Tongue (tissue), 3 donors: ENCODE measurements at places on chromosomes 12 and 14. TPM values are rescaled to one million over a fixed set of nuclear protein-coding genes. Genes with fewer than 3 reads are reported as not detected.

TPPP2 gene
- not detected for total RNA-seq

MANSC4 gene
- total RNA-seq: not detected

NAV3 gene
- total RNA-seq: 35.6 TPM

GDF11 gene
- total RNA-seq: 4.5 TPM

PPTC7 gene
- 28.3 TPM for total RNA-seq

DNA sequence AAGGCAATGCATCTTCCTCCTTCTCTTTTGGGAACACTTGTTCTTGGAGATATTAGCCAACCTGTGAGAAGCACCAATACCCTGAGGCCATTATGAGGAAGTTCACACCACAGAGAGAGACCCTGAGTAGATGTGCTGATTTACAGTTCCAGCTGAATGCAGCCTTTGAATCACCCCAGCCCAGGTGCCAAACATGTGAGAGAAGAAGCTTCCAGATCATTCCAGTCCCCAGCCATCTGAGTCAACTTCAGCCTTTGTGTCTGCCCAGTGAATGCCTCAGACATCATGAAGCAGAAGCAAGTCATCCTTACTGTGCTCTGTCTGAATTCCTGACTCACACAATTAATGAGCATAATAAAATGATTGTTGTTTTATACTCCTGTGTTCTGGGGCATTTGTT is 25.1 kb downstream of the C12orf42 start:
- no peak for DNase-seq

ZNF705A gene
- total RNA-seq: not detected

- peak; percentile 90 for DNase-seq
Observed at GRCh38 chr12:64691795-64692583, 67.2 kb downstream of the GNS start.

EML1 gene
- total RNA-seq: 92.9 TPM

DNA sequence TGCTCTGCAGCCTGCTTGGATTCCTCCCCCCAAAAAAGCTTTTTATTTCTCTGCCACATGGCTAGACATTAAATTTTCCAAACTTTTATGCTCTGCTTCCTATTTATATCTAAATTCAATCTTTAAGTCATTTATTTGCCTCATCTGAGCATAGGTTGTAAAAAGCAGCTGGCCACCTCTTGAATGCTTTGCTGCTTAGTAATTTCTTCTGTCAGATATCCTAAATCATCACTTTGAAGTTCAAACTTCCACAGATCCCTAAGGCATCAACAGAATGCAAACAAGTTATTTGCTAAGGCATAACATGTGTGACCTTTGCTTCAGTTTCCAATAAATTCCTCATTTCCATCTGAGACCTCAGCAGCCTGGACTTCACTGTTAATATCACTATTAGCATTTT is 209.6 kb downstream of the FSCB start:
- peak; percentile 1 for DNase-seq

DNA sequence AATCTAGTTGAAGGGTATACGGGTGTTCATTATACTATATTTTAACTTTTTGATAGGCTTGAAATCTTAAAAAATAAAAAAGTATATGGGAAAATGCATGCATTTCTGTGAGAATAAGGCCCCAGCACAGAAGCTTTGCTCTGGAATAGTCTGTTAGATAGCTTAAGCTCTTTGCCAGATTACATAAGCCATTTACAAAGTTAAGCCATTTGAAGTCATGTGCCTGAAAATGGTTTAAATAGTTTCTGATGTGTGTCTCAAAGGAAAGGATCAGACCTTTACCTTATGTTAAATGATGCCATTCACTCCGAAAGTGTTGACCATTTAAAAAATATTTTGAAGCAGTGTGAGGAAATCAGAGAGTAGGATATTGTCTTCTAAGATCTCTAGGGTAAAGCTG is 51.3 kb downstream of the WASHC4 start:
- no peak for DNase-seq

DNA sequence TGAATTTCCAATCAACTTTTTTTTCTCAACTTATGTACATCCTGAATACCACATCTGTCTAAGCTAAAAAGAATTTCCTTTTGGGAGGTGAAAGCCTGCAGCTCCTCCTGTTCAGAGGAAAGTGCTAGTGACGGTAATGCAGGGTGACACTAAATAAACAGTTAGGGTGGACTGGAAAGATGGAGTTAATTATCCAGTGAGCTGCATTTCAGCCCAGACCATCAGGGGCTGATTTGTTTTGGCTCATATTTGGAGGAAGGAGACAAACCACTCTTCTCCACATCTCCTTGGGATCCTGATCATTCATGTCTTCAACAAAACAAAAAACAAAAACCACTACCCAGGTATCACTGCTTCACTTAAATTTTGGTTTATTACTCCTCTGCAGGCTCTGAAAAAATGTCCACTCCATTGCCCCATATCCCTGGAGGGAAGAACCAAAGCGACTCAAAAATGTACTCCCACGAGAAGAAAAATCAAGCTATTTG is 5.1 kb upstream of the SIX1 start:
- DNase-seq: peak; percentile 66

DNA sequence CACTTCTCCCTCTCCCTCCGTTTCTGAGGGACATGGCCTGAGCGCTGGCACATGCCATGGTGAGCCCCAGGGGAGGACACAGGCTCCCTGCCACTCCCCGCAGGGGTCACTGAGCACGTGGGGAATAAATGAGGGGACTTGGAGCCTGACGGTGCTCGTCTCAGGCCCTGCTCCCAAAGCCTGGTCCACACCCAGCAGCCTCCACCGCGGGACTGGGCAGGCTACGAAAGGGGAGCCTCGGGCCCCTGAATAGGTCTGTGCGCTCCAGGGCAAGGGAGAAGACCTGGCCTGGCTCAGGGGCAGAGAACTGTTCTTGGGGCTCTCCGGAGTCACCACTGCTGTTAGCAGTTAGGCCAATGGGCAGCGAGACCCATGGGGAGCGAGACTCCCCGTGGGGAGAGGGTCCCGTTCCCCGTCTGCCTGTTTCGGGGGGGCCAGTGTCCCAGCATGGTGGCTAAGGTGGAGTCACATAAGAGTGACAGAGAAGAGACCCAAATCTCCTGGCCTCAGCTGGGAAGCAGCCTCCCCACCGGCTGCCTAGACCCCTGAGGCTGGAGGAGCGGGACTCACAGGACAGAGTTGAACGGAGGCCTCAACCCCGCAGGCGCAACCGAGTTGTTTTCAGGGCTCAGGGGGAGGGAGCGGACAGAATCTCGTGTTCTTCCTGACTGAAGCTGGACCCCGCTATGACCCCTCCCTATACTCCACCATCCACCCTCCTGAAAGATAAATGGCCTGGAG is 329.8 kb upstream of the SFSWAP start:
- DNase-seq: no peak

- DNase-seq: peak; percentile 65
Observed at GRCh38 chr12:107242189-107242588, 148.8 kb upstream of the CRY1 start.

- DNase-seq: no peak
Observed at GRCh38 chr14:93186956-93187355, 1.8 kb downstream of the LYSET start.

GRCh38 chr14:24900269-24901100 is 149.5 kb downstream of the STXBP6 start:
- peak; percentile 66 for DNase-seq

MUCL1 gene
- total RNA-seq: not detected

DNA sequence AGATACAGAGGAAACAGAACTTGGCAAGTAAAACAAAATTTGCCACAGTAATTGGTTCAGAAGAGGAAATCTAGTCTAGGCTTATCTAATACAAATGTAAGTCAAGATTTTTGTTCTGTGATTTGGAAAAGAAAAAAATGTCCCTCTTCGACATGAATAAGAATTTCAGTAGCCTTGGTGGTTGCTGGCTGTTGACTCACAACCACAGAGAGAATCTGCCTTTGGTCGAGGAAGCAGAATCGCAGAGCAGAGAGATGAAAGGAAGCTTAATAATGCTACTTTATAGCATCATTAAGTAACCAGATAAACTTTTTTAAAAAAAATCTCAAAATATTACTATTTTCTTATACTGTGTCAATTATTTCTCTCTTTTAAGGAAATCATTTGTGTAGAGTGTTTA is 1096.6 kb downstream of the FLRT2 start:
- DNase-seq: no peak

DNA sequence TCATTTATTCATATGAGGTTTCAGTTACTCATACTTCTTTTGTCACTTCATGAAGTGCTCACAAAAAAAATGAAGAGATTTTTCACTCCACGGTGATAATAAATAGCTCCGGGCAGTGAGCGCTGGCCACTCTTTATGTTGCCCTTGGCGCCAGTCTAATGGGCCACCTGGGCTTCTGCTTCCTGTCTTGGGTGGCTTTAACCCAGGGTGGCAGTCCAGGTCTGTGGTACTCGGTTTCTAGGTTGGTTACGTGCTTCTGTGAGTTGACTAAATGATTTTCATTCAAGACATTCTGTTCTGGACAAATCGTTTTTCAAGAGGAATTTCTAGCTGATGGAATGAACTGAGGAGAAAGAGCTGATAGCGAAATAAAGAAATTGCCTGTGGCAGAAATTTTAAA is 34.6 kb upstream of the NID2 start:
- DNase-seq: no peak

GRCh38 chr12:112179916-112180315 is 54.6 kb downstream of the TRAFD1 start:
- DNase-seq: no peak

- peak; percentile 38 for DNase-seq
Observed at GRCh38 chr12:111274777-111275176, 94.1 kb downstream of the PHETA1 start.

PCED1B gene
- 0.31 TPM for total RNA-seq

DNA sequence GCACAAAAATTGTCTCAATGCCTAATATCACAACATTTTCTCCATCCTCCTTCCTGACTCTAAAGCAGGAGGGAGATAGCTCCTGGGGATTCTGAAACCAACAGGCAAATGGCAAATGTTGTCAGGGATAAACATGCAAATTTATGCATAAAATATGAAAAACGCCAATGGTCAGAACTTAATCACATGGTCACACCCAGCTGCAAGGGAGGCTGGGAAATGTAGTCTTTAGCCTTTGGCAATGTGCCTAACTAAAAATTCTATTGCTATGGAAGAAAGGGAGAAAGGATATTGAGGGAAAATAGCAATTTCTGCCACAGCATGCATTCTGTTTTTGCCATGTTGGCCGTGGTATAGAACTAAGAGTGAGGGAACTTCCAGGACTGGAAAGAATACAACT is 11.7 kb upstream of the OASL start:
- DNase-seq: no peak

- no peak for DNase-seq
Observed at GRCh38 chr14:53788566-53788965, 168.1 kb downstream of the BMP4 start.

GRCh38 chr14:56976211-56976610 is 165.9 kb upstream of the OTX2 start:
- DNase-seq: no peak

DNA sequence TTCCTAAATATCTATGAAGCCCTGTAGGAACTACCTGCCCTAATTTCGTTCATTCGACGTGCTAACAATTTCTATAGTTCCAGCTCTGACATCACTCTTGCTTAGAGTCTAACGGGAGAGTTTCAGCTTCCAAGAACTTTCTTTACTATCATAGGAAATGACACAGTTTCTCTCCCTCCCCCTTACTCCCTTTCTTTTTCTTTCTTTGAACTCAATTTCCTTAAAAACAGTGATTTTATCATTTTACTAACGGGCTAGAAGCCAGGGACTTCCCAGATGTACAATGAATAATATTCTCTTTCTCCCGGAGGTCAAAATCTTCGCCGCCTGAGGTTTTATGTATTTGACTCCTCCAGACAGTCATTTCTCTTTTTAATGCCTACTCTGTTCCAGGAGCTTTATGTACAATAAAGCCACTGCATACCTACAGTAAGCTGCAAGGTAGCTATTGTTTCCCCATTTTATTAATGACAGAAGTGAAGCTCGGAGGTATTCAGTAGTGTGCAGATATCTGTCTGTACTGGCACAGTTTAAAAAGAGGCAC is 15.7 kb downstream of the SMCO2 start:
- peak; percentile 28 for DNase-seq

GRCh38 chr12:90854136-90854689 is 100.8 kb downstream of the CCER1 start:
- DNase-seq: peak; percentile 72

KRT85 gene
- total RNA-seq: not detected

PARPBP gene
- 17.8 TPM for total RNA-seq

LALBA gene
- not detected for total RNA-seq
